ENCODE measurements at places on chromosomes 11 and 22.

DNA sequence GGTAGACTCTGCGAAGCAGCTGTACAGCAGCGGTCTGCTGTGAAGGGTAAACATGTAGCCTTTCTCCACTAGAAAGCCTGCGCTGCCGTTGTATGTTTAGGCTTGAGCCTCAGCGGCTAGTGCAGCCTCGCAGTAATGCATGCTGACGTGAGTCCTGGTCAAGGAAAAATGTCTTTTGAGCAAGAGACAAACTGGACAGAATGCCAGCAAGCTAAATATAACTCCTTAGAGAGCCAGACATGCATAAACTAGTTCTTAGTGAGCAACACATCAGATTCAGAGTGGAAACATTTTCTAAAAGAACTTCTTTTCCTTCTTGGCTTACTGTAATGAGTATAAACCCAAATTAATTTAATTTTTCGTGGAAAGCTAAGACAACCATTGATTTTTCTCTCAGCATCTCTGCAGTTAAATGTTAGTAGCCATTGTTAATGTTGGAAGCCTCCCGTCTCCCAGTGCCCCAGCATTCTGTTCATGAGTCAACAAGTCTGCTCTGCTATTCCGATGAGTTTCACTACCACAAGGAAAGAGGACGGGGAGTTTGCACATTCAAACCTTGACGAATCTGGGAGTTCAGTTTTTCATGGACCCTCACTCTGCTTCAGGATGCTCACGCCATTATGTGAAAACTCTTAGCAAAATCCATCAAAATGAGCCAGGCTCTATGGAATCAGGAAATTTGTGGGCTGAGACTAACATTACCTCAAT lies 51.4 kb downstream of the JAM3 start:
- no peak for DNase-seq

DNA sequence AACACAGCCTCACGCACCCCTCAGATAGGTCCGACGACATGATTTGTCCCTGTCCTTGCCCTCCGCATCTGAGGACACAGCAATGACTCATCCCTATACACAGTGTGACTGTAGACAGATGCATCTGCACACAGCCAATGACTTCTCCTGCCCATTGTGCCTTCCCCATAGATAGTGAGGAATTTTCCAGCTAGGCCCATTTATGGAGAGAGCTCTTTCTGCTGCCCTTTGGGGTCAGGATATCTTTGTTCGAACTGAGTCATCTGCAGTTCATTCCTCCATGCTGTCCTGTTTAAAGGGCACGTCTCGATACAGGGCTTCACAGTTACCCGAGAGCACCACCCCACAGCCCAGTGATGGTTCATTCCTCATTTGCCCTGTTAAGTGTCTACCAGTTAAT lies 96.7 kb downstream of the LARGE1 start:
- no peak for DNase-seq

GRCh38 chr11:35432464-35432863 lies 13.1 kb upstream of the SLC1A2 start:
- DNase-seq: no peak

DNA sequence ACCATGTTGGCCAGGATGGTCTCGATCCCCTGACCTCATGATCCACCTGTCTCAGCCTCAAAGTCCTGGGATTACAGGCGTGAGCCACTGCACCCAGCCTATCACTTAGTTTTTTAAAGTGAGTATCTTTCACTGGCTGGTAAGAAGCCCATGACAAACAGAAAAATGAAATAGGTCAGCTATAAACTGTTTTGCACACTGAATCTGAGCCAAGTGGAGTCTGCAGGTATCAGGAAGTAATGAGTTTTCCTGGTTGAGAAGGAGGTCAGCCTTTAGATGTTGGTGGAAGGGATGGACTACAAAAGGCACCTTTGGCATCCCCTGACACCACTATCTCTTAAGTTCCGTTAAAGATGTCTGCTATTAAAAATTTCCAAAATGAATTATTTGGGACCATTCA lies 345.1 kb downstream of the AASDHPPT start:
- DNase-seq: no peak

DNA sequence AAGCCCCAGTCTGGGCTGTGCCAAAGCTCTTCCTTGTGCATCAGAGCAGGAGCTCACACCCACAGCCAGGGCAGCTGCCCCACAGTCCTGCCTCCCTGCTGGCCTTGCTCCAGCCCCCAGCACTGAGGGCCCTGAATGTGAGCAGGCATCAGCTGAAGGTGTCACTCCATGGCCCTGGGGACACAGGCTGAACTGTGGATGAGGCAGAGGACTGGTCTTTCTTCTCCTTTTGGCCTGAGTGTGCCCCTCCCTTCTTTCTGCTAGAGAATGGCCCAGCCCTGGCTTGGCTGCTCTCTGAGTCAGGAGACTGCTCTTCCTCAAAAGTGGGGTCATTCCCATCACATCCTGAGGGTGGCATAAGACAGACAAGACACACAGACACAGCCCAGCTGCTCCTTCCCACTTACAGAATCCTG lies 16.2 kb downstream of the OTOG start:
- no peak for DNase-seq

GRCh38 chr11:77308838-77309237 lies 7.4 kb upstream of the GDPD4 start:
- no peak for DNase-seq

GRCh38 chr11:113564527-113565130 lies 89.4 kb upstream of the DRD2 start:
- no peak for DNase-seq

GRCh38 chr11:77560605-77561004 lies 29.1 kb upstream of the AQP11 start:
- no peak for DNase-seq

DNA sequence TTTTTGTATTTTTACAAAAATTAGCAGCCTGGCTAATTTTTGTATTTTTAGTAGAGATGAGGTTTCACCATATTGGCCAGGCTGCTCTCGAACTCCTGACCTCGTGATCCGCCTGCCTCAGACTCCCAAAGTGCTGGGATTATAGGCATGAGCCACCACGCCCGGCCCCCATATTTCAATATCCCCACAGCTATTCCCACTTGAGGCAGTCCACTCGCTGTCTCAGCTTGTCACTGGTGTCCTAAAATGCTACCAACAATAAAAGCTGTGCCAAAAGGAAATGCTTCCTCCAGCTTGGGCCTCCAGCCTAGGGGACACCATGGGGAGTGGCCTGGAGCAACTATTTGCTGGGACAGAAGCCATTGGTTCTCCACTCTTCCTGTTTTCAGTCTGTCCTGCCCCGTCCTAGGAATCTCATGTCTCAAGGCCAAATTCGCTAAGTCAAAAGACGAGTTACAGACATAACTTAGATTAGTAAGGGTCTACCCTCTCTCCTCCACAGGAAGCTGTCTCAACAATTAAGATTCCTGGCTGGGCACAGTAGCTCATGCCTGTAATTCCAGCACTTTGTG lies 7.3 kb upstream of the SPINDOC start:
- DNase-seq: no peak

- DNase-seq: no peak
These were observed 79.6 kb upstream of the CLDN5 start for GRCh38 chr22:19603767-19604166.

DNA sequence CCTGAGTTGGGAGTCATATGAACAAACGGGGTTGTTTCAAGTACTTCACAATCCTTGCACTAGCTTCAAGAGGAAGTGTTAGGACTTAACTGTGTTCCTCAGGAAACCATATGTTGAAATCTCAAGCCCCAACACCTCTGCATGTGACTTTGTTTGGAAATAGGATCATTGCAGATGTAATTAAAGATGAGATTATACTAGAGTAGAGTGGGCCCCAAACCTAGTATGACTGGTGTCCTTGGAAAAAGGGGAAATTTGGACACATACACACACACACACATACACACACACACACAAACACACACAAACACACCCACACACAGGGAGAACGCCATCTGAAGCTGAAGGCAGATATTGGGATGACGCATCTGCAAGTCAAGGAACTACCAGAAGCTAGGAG lies 6.4 kb upstream of the CEP295 start:
- DNase-seq: no peak

DNA sequence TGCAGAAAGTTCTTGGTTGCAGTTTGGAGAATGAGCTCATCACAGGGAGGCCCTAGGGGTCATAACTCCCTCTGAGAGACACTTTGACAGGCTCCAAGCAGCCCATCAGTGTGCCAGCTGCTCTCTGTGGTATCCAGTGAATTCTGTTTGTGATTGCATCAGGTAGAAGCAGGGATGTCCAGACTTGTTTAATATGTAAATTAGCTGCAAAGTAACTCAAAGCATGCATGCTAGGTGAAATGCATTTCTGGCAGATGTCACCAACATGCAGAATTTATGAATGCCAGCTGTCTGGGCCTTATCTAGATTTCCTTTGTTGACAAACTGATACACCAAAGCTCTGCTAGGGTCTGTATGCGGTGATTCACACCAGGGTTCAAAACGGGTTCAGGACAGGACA lies 123.6 kb upstream of the MTNR1B start:
- DNase-seq: no peak

DNA sequence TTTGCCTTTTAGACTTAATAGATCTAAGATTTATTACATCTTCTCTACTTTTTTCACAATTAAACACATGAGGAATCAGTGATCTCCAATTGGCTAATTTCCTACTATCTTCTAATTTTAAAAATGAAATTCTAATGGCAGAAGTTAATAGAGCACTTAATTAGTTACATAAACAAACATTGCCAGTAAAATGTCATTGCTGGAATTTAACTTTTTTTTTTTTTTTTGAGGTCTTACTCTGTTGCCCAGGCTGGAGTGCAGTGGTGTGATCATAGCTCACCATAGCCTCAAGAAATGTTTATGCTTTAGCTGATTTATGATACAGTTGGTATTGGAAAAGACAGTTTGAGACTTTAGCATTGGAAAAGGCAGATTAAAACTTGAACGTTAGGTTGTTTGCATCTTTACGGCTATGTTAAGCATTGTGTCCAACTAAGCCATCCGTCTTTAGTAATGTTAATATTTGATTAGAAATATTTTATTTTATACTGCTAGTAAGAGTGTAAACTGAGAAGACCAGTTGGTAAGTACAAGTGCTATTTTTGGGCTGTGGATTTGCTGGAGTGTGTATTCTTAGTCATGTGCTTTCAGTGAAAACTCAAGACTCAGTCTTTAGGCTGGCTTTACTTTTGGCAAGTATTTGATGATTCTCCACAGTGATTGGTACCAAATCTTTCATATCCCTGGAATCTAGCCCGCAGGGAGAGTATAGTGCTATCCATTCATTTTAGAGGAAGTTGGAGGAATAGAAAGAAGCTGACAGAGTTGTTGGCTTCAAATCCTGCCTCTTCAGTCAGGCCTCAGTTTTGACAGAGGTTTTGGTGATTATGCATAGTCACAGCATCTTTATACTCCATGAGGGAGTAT lies 4.5 kb downstream of the ANO5 start:
- no peak for DNase-seq

DNA sequence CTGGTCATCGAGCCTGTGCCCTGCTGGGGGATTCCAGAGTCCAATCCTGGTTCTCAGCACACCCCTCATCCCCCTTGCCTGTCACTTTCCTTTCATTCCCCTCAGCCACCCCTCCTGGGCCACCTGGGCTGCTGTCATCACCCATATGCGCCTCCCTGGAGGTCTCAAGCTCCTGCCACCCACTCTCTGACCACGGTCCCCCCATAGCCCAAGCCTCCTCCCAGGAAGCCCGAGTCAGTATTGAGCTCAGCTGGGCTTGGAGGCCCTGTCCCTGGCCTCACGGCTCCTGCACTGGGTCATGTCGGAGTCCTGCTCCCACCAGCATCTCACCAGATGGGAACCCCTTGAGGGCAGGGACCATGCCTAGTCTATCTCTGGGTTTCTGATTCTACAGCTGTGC lies 44.6 kb downstream of the NFAM1 start:
- no peak for DNase-seq

GRCh38 chr11:106091480-106092123 lies 14.1 kb downstream of the AASDHPPT start:
- DNase-seq: no peak

DNA sequence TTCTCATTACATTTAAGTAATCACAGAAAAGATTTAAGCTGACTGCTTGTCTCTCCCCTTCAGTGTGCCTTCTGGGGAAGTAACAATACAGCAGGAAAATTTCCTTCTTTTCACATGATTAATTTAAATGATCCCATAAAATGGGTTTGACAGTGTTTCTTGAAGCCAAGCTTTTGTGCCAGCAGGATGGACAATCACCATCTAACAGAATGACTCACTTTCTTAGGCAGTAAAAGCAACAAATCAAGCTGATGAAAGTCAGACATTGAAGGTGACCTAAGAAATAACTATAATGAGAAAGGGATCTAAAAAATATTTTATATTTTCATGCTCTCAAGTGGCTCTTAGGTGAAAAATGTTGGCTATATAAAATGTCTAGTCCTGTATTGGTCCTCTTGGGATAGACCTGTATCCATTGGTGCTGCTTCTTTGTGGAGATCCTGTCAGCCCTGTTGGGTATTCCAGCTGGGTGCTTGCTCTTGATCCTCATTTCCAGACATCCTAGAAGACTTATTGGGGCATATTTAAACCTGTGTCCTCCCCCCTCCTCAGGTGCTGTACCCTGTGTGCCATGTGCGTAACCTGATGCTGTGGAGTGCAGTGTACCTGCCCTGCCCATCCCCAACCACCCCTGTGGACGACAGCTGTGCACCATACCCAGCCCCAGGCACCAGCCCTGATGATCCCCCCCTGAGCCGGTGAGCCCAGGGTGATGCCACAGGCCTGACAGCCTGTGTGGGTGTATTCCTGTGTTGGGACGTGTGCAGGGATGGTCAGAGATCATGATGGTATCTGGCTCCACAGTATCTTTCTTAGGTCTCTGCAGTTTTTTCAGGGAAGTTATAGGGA lies 62.7 kb upstream of the HORMAD2 start:
- DNase-seq: no peak

GRCh38 chr11:130397780-130398179 lies 30.6 kb downstream of the ADAMTS8 start:
- no peak for DNase-seq

DNA sequence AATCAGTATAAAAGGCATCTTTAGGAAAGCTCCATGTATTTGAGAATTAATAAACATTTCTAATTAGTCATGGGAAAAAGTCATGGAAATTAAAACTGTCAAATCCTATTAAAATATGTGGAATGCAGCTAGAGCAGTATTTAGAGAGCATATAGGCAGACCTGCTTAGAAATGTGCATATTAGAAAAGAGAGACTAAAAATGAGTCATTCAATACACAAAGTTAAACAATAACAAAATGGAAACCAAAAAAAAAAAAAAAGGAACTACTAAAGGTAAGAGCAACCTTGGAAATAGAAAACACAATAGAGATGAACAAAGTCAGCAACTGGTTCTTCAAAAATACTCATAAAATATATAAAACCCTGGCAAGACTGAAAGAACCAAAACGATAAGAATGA lies 59.7 kb upstream of the RASSF10 start:
- DNase-seq: no peak

GRCh38 chr11:113387605-113388211 lies at the start of gene ANKK1:
TSS of gene ANKK1 (plus strand) at chr11:113387779. CDS start at chr11:113387885, 106 bp downstream.
- no peak for DNase-seq

DNA sequence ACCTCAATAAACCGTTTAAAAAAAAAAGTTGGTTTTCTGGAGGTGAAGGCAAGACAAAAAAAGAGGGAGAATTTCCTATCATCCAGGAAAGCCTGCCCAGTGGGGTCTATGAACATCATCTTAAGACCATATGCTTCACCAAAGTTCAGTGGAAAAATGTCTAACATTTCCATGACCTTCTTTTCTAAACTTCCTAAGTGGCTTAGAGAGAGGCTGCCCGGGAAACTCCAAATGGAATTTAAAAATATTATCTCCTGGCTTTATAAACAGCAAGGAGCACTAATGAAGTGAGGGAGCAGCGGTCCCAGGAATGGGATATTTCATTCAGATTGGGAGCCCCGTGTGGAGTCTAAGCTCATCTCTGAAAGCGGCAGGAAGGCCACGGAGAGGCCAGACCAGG lies 46.9 kb downstream of the ETS1 start:
- DNase-seq: no peak

- no peak for DNase-seq
These were observed 53.8 kb upstream of the PRR5 start for GRCh38 chr22:44648085-44648820.
